ENCODE measurements at places on chromosomes 12 and 14.

GRCh38 chr14:37673439-37673838 lies 78.0 kb downstream of the TTC6 start:
- DNase-seq = no peak

DNA sequence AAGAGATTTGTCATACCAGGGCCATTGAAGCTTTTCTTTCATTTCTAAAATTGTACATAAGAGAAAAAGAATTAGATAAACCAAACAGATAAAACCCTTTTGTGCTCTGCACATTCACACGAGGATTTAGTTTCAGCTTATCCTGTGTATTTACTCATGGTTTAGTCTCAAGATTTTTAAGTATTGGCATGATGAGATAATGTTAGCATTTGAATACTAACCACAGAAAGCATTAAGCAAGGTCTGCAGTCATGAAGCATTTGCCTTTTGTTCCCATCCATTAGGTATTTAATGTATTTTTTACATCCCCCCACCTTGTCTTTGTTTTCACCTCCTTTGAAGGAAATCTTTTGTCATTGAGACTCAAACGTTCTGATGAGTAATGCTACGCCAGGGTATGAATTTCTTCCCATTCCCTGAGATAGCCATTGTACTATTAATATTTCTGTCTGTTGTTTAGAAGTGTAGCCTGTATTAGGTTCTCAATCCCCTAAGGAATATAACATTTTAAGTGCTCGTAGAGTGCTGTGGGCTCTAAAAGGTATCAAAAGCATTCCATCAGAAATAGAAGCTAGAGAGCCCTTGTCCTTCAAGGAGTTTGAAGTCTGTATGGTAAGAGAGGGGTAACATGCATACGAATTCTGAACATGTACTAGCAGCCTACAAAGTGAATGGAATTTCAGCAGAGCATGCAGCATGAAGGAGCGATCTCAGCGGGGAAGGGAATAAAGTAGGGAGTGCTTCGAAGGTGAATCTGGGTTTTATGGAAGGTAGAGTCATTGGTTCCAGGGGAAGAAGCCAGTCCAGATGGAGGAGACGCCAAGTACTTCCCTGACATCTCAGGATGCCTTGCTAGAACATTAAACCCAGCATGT lies 22.3 kb downstream of the CRADD start:
- no peak for DNase-seq

GRCh38 chr12:6407236-6407954 lies 23.4 kb downstream of the LTBR start:
- no peak for DNase-seq

- no peak for DNase-seq
Observed at GRCh38 chr14:79293482-79294177, 917.7 kb downstream of the DIO2 start.

- DNase-seq = no peak
Observed at GRCh38 chr14:96718407-96718806, 78.8 kb upstream of the VRK1 start.

DNA sequence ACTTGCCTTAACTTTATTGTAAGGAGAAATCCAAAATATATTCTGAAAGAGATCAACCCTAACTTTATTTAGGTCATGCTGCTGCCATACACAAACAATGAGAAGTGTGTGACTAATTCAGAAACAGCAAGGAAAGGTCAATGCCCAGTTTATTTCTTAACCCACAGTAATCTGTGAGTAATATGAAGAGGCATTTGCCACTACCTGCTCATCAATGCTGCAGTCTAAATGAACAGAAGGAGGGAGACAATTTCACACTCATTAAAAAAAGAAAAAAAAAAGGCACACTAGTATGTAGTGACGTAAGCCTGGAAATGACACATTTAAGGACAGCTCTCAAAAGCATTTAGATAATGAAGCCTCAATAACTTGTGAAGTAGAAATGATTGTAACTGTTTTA lies 90.5 kb upstream of the FOXN3 start:
- peak; percentile 76 for DNase-seq

DNA sequence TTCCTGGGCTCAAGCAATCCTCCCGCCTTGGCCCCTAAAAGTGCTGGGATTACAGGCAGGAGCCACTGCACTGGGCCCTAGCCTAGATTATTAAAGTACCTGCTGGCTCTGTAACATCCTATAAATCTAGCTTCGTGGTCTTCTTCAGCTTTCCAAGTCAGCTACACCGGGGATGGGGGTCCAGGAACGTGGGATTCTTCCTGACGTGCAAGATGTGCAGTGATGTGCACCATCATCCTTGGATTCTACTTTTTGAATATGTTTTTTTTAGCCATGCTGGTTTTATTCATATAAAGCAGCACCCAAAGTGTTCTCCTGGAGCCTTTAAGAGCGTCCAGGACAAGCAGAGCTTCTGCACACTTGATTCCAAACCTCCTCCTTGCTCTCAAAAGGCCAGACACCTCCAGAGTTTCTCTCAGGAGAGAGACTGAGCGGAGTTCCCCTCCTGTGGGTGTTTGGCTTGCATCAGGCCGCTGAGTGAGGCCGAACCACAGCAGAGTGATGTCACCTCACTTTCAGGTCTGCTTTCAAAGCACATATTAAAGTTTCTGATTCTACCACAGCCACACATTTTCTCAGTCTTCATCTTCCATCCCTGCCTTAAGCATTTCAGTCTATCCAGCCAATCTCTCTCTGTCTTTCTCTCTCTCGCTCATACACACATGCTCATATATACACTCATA lies 33.4 kb downstream of the VCPKMT start:
- DNase-seq = no peak

- DNase-seq = no peak
Observed at GRCh38 chr12:29612912-29613311, 115.4 kb upstream of the OVCH1 start.

- DNase-seq = peak; percentile 72
Observed at GRCh38 chr14:20427231-20428009, 8.5 kb downstream of the KLHL33 start.

GRCh38 chr12:55641595-55641994 lies 4.9 kb downstream of the OR10P1 start:
- no peak for DNase-seq

DNA sequence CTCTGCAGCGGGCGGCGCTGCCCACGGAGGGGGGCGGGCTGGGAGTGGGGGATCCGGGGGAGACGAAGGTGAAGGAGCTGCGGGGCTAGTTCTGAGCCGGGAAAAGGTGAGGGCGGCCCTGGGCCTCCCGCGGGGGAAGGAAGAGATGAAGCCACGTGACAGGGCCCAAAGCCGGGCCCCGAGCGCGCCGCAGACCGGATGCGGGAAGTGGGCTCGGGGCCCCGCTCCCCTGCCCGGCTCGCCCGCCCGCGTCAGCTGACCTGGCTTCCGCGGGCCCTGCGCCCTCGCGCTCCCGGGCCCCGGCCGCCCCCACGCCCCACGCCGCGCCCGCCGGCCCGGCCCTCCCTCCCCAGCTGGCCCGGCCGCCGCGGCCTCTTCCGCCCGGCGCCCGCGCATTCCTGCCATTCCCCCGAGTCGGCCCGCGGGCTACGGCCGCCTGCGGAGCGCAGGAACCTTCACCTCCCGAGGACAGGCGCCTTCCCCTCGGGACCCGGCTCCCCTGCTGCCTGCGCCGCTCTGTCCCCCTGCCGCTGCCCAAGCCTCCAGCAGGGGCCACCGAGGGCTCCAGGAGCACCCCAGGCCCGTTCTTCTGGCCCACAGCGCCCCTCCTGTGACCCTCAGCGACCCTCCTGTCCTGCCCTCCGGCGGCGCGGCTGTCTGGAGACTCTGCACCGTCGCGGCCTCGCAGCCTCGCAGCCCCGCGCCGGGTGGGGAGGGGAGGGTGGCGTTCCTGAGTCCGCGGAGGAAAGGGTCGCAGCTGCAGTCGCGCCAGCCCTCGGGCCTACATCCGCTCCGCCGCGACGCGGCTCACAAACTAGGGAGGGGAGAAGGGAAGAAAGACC lies 20.4 kb downstream of the NINJ2 start:
- DNase-seq = peak; percentile 52

DNA sequence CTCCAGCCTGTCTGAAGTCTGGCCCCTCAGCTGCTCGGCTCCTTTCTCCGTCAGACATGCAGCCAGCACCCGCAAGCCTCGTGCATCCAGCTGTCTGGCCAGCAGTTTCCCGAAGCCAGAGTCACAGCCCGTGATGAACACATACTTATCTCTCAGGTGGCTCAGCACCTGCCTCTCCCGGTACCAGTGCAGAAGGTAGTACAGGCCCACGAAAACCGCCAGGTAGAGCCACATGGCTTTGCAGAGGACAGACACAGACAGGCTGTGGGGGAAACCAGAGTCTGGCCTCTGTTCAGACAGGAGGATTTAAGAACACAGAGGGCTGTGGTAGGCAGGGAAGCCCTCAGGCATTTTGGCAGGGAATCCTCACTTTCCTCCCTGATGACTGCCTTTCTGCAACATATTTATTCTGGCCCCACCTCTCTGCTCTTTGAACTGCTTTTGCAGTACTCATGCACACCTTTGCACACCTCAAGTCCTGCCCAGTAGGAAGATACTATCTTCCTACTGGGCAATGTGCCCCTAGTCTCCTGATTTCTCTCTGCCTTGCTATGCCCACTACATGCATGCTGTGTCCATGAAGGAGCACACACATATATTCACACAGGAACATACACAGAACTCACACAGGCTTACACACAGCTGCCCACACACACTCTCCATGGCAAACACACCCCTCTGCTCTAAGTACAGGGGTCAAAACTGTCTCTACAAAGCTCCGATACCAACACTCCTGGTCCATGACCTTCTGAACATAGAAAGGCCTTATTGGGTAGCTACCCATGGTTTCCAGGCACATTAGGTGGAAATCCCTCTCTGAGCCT lies at the start of gene RDH16:
TSS of gene RDH16 (minus strand) at position 380 of the 824 bp plus-strand sequence. CDS start at position 234, 146 bp downstream.
- no peak for DNase-seq

DNA sequence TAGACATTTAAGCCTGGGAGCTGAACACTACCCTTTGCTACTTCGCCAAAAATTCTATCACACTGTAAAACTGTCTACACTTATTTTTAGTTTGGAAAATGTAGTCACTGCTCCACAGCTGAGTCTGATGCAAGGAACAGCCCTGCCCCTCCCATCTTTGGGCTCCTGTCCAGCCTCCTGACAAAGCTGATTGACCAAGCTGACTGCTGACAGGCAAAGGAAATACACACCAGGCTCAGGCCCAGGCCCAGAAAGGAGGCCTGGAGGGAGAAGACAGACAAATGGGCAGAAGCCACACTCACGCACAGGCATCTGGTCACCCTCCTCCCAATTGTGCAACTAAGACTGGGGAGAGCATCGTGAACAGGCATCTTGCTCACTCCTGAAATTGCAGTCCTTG lies 55.3 kb downstream of the ISCA2 start:
- no peak for DNase-seq

- no peak for DNase-seq
Observed at GRCh38 chr14:38129705-38130104, 78.0 kb upstream of the SSTR1 start.

Measured in endothelial cell of umbilical vein (primary cell).